ENCODE measurements at places on chromosomes 3 and 15.

GRCh38 chr3:37920156-37920699 is 58.5 kb downstream of the CTDSPL start:
- no peak for DNase-seq

GRCh38 chr15:98775498-98776230 is 127.3 kb downstream of the IGF1R start:
- DNase-seq, result no peak

DNA sequence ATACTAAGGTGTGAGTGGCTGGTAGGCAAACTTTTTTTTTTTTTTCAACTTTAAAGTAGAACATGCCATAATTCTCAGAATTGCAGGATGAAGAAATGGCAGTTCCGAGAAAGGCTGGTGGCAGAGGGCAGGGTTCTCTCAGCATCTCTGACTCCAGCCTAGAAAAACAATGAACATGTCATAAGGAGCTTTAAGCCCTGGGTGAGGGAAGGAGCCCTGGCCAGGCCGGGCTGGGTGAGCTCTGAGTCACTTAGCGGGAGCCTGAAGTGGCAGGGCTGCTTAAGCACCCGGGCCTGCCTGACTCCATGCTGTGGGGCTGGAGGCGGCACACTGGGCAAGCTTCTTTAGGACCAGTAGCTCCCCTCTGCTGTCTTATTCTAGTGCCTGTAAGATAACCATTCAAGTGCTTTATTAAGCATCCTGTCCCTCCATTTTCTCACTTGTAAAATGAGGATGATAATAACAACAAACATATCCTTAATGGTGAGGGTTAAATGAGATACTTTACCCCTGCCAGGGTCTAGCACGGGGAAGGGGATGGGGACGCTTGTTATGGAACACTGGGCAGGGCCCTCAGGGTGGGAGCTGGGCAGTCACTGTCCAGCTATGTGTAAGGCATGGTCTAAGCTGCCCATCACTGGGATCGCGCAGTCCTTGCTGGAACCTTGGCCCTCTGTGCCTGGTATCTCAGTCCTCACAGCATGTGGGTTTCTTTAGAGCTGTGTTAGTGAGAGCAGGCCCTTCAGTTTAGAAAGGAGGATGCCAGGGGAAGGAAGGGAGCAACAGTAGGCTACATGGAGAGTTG is 18.4 kb downstream of the SMAD6 start:
- no peak for DNase-seq

DNA sequence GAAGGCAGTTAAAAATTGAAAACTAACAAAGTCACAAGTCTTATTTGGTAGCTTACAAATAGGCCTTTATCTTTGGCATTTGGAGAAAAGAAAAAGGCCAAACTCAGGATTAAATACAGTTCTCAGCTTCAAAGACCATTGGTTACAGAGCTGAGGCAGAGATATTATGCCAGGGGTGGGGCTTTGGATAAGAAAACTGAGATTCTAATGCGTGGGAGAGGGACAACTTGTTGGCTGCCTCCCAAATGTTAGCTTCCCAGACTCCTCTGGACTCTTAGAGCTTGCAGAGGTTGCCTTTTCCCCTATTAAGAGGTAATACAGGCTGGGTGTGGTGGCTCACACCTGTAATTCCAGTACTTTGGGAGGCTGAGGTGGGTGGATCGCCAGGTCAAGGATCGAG is 231.8 kb downstream of the SQOR start:
- DNase-seq, result no peak

- DNase-seq, result no peak
Measured at GRCh38 chr15:93299675-93300074, 210.7 kb upstream of the RGMA start.

DNA sequence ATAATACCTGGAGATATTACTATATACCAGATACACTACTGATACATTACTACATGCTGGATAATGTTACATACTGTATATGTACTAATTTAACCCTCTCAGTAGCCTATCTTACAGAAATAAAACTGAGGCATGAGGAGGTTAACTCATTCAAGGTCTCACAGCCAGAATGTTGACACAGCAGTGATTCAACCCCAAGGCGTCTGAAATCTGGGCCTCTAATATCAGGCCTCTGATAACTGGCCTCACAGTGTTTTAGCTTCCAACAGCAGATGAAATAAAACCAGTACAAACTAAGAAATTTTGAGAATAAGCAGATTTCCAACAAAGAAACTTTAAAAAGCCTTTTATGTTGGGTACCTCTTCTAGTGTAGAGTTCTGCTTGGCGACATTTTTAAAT is 23.4 kb downstream of the DZIP1L start:
- no peak for DNase-seq

DNA sequence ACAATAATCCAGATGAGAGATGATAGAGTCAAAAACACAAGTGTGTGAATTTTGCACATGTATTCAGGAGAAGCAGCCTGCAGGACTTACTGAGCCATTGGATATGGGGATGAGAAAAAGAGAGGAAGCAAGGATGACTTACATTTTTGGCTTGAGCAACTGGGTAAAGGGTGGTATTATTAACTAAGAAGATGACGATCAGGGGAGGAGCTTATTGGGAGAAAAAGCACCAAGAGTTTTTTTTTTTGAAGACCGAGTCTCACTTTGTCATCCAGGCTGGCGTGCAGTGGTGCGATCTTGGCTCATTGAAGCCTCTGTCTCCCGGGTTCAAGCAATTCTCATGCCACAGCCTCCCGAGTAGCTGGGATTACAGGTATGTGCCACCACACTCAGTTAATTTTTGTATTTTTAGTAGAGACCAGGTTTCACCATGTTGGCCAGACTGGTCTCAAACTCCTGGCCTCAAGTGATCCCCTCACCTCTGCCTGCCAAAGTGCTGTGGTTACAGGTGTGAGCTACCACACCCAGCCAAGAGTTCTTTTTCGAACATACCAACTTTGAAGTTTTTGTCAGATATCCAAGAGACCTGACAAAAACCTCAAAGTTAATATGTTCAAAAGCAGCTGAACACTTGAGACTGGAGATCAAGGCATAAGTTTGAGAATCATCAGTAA is 14.8 kb upstream of the SH3BP5 start:
- DNase-seq, result no peak

GRCh38 chr3:159559771-159560170 is 428.9 kb upstream of the IL12A start:
- no peak for DNase-seq

DNA sequence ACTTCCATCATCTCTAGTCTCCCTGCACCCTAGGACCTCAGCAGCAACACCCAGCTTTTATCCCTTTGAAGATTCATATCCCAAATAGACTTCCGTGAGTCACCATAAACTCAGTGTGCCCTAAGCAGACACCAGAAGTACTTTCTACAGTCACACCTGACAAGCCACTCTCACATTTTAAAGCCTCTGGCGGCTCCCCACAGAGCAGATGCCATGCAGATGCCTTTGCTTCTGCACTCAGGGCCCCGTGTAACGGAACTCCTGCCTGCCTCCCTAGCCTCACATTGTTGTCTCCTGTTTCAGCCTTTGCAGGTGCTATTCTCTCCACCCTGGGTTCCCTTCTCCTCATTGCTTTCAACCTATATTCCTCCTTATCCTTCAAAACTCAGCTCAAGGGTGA is 155.5 kb upstream of the SLC24A5 start:
- DNase-seq, result no peak

DNA sequence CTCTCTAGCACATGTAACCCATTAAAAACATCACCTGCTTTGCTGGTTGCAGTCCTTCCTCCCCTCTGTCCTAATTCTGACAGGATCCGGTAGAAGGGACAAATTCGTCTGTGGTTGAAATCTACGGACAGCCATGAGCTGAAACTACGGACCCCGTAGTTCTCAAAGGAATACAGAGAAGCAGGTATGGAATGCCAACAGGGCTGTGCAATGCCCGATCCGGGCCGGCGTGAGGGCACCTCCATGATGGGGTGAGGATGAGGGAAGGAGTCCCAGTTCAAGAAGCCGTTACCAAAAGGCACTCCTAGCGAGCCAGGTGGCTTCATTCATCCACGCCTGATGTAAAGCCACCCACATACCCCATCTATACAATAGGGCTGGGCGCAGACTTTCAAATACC is 160.0 kb upstream of the NSMCE3 start:
- DNase-seq, result no peak

DNA sequence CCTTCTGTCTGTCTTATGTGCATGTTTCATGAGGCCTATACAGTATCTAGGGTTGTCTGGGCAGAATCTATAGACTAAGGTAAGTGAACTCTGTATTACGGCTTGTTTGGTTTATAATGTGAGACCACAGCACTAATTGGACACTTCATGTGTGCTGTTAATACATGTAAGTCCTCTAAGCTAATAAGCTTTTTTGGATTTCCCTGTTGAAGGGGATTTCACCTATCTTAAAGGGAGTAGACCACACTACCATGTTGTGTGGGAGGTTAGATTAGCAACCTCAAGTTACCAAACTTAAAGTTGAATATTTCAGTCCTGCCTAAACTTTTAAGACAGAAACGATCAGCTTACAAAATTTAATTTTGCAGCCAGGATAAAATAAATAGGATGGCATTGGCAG is 189.8 kb upstream of the GOLIM4 start:
- DNase-seq, result no peak

GRCh38 chr15:93985176-93985575 is 246.2 kb upstream of the MCTP2 start:
- DNase-seq, result no peak
